ENCODE measurements at places on chromosomes 5 and 9.

- no peak for DNase-seq
Observed at GRCh38 chr5:163730206-163730756, 224.9 kb downstream of the MAT2B start.

DNA sequence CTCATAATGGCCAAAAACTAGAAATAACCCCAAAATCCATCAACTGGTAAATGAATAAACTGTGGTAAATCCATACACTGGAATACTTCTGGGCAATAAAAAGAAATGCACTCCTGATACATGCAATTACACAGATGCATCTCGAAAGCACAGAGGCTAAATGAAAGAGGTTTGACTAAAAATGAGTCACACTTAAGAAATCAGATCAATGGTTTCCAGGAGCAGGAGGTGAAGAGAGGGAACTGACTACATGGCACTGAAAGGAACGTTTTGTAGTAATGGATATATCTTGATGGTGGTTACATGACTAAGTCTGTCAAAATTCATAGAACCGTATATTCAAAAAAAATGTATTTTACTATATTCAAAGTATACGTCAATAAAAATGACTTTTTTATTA lies 42.4 kb downstream of the STRBP start:
- DNase-seq, result no peak

GRCh38 chr9:121285835-121286687 lies 18.1 kb downstream of the GSN start:
- DNase-seq, result no peak

GRCh38 chr5:134466241-134467069 lies 54.8 kb upstream of the CDKN2AIPNL start:
- peak; percentile 47 for DNase-seq

Measured in stimulated activated CD4-positive, alpha-beta T cell treated with anti-CD3 and anti-CD28 coated beads, Interleukin-2, amount 100 ng/mL, for 24 hours (primary cell).